GM12878 (cell line): ENCODE measurements at places on chromosomes 2 and 18. TPM values are rescaled to one million over a fixed set of nuclear protein-coding genes. Genes with fewer than 3 reads are reported as not detected.

Gene GALR1
- polyA plus RNA-seq, result not detected in 2 replicates

Gene UGT1A10
- polyA plus RNA-seq, result not detected in 2 replicates

Gene MAP3K19
- not detected in 2 replicates for polyA plus RNA-seq

Gene ZAP70
- polyA plus RNA-seq, result 1.3 and 2.3 TPM in 2 replicates

Gene RAB17
- not detected in 2 replicates for polyA plus RNA-seq

Gene LYPD1
- polyA plus RNA-seq, result not detected in 2 replicates

Gene ALKAL2
- 0.29 and 0.47 TPM in 2 replicates for polyA plus RNA-seq

Gene CEBPZOS
- 32.1 and 47.9 TPM in 2 replicates for polyA plus RNA-seq
